Activated T-cell treated with anti-CD3 and anti-CD28 coated beads, Interleukin-2, amount 50 U/mL, for 1 hour (primary cell): ENCODE measurements at places on chromosomes 2 and 18.

DNA sequence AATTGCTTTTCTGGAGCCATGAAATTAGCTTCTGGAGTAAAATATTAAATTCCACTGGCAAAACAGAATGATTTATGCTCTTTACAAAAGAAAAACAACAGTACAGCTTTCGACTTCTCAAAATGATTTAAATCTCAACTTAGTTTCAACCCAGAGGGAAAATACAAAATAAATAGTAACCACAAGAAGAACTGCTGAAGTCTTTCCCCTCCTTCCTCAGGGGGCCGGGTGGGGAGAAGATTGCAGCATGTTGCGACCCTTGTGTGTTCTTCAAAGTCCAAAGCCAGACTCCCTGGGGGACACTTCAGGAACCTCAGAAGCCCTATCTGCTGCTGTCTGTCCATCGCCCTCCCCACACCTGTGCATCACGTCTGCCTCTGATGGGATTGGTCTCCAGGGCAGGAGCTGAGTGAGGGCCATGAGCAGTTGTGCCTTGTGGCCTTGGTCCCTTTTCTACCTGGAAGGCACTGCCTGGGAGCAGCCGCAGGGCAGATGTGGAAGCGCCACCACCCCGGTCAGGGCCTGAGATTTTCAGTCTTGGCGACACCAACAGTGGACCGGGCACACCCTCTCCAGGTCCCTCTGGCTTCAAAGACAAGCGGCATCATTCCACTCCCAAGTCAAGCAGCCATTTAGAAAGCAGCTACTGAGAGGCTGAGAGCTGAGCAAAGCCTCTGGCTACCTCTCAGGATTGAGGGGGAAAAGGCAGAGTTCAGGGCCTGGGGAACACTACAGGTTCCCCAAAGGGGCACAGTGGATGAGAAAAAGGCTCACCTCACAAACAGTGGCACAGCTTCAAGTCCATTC, 210.1 kb upstream of the RAB6C start:
- no peak for DNase-seq

DNA sequence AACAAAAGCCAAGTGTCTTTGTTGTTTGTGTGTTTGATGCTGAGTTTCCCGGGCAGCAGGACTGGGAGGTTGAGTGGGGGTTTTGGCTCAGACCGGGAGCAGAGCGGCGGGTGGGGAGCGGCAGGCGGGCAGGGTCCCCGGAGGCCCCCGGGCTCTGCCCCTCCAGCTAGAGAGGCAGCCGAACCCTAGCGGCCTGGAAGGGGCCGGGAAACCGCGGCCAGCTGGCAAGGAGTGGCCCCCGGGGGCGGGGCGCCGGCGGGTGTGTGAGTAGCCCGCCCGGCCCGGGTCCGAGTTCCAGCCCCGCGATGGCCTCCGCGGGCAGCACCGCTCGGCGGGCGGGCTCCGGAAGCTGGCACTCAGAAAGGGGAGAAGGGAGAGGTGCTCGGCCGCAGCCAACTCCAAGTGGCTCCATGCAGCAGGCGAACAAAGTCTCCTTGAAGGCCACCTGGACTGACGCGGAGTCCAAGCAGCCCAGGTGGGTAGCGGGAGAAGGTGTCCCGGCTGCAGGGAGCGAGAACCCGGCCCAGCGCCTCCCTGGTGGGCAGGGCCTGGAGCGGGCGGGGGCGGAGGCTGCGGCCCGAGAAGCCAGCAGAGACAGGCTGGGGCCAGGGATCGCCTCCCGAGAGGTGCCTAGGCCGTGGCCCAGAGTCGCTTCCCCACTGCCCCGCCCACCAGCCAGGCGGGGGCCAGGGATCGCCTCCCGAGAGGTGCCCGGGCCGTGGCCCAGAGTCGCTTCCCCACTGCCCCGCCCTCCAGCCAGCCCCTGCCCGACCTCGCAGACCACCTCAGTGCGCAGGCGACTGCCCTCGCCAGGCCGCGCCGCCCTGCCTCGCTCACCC, at the start of gene ANKRD53:
Gene ANKRD53, plus strand, starts transcription at position 290 of the 839 bp plus-strand sequence. Its CDS starts 16 bp downstream, at position 306.
- peak; percentile 43 for DNase-seq

DNA sequence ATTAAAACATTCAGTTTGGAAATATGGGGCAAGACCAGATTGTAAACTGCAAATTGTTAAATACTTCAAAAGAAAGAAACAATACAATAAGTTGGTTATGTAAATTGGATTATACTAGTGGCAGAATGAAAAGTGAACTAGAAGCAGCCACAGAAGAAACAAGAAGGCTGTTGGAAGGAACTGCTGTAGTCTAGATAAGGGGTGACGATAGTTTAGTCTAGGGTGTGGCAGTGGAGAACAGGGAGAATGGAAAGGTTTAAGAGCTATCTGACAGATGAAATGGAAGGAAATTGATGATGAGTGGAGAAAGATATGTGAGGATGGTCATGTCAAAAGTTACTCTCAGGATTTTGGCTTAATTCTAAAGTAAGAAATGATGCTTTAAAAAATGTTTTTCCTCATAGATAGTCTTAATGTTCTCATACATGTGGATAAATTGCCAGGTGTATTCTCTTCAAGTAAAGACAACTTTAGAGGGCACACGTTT, 179.7 kb downstream of the GPD2 start:
- DNase-seq = no peak

DNA sequence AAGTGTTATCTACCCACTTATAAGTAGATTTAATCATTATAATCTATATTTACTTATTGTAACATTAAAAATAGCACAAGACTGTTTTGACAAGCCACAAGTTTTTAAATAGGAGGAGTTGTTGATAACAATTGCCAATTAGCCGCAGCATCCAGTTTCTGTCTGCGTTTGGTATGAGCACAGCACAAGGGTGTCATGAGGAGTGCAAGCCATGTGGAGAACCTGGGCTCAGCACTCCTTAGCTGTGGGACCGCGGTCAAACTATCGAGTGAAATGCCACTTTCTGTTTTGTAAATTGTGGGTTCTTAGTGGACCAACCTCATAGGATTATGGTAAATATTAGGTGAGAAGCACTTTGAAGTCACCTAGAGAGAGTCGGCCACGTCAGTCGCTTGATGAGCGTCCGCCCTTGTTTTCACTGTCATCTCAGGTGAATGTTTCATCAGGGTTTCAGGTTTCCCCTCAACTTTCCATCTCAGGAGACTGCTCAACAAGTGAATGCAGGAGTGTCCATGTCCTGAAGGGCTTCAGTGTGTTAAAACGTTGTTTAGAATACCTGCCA, 294.5 kb downstream of the ZNF407 start:
- DNase-seq = no peak

DNA sequence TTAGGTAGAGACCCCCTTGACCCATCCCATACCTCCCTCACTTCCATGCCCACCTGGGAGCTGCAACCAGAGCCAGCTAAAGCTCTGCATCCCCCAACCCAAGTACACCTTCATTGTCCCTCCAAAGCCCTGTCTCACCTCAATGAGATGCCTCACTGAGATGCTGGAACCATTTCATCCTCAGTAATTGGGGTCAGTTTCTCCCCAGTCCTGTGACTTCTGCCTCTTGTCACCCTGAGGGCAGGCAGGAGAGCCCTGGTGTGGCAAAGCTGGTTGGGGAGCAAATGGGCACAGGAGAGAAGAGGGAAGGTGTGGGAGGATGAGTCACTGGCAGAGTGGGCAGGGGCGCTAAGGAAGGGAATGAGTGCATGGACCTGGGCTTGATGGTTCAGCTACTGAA, 27.9 kb upstream of the NT5DC4 start:
- DNase-seq = no peak

DNA sequence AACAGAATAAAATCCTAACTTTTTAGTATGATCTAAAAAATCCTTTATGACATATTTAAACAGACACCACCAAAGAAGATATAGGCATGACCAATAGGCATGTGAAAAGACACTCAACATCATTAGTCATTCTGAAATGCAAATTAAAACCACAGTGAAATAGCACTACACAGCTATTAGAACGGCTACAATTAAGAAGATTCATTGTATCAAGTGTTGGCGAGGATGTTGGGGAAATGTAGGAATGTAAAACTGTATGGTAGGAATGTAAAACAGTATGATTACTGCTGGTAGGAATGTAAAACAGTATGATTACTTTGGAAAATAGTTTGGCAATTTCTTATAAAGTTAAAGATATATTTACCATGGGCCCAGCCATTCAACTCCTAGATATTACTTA, 253.3 kb upstream of the TCF4 start:
- no peak for DNase-seq

GRCh38 chr2:72603481-72603880, 222.4 kb downstream of the EXOC6B start:
- no peak for DNase-seq

- no peak for DNase-seq
These were observed 105.1 kb downstream of the NUP35 start for GRCh38 chr2:183229386-183229785.

DNA sequence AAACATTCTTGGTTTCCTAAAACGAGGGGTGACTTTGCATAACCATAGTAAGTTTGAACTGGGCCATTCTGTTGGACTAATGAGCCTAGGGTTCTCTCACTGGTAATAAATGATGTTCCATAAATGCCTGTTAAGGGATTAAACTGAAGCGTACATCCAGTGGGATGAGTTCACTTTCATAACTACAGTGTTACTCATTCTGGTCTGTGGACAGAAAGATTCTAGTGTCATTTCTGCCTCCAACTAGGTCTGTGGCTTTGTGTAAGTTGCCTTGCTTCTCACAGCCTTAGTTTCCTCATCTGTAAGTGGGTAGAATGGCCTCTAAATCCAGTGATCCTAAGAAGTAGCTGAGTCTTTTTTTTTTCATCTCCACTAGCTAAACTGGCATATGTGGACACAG, 1860.6 kb upstream of the PIK3C3 start:
- DNase-seq = no peak

DNA sequence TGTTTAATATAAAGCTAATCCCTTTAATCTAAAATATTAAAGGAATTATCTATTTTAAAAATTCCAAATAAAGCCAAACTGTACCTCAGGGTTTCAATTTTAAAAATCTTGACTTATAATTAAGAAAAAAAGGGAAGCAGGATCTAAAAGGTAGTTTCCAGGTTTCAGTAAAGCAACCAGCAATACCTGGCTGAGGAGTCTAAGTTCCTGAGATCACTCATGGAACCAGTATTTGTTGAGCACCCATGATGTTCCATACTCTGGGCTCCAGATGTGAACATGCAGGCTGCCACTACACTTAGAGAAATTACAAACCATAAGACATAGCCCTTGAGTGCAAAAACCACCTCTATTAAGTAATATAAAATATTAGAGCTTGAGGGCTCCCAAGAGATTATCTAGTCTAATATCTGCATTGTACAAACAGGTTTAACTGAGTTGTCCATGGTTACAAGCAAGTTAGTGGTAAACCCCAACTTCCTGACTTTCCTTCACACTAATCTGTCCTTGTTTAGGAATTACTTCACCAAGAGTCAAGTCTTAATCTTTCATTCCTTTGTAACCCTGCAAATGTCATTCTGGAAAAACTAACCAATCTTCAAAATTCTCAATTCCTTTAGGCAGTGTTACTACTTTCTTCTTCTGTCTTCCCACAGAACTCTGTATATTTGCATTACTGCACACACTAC, 49.2 kb downstream of the CLASP1 start:
- no peak for DNase-seq

DNA sequence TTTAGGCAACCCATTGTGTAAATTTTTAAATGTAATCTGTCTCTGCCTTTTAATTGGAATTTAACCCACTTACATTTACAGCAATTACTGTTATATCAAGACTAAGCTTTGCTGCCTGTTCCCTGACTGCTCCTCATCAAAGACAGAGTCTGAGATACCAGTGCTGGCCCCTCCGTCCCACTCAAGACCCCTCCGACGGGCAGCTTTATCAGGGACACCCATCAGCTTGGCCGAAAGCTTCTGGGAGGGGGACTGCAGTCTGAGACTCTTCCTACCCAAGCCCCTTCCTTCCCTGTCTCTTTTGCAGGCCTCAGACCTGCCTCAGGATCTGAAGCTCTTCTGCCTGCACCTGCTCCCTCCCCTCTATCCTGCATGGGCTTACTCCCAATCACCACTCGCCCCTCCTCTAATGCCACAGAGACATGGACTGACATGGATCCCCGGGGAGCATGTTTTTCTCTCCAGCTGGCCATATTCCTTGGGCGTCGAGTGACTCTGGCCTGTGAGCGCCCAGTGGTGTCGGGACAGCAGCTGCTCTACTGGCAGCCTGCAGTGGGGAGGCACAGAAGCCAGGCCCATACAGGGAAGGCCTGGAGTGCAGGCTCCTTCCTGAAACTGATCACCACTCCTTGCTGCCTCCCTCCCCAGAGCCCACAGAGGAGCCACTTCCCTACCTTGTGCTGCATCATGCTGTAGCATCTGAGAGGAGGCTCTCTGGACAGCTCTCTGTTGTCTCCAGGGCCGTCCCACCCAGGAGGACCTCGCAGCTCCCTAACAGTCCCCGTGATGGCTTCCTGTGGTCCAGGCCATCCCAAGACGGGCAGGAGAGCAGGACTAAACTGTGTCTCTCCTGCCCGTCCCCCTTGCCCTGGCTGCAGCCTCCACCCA, 3.7 kb upstream of the KIF1A start:
- DNase-seq = no peak

- no peak for DNase-seq
These were observed 41.9 kb downstream of the TMEM247 start for GRCh38 chr2:46521215-46521683.

DNA sequence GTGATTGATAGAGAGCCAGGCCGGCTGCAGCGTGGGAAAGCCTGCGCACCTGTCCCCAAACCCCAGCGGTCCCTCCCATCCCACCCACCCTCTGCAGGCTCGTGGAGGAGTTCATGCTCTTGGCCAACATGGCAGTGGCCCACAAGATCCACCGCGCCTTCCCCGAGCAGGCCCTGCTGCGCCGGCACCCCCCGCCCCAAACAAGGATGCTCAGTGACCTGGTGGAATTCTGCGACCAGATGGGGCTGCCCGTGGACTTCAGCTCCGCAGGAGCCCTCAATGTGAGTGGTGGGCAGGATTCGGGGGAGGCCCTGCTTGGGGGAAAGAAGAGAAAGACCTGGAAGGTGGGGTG, 48.9 kb upstream of the ALPP start:
- no peak for DNase-seq

GRCh38 chr2:142992840-142993239, 115.4 kb downstream of the KYNU start:
- no peak for DNase-seq

DNA sequence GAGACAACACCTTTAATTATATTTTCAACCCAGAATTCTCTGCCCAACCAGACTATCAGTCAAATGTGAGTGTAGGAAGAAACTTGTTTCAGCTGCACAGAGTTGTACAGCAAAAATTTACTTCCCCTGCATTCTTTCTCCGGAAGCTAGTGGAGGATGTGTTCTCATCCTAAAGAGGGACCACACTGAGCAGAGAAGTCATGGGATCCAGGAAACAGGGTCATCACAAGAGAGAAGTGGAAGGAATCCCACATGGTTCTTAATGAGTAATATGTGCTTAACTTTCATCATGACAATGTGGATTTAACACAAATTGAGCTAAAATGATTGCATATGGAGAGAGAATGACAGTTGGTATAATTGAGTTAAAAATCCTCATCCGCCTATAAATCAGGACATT, 78.2 kb downstream of the INPP4A start:
- no peak for DNase-seq

- no peak for DNase-seq
These were observed 156.3 kb downstream of the CABLES1 start for GRCh38 chr18:23291456-23292205.
